ENCODE measurements at places on chromosomes 13 and 19.

- DNase-seq: no peak
These were observed 20.3 kb downstream of the FLT1 start for GRCh38 chr13:28474491-28475134.

DNA sequence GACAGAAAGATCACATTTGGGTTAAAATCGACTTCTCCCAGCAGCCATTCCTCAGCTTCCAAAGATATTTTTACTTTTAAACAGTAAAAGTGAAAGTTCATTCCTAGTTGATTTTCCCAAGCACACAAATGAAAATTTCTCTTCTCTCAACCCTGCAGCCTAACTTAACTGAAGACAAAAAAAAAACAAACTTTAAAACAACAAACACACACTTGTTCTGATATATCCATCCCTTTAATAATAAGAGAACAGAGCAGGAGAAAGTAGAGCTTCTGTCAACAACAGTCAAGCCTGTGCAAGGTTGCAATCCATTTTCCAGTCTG, 72.9 kb downstream of the STK24 start:
- DNase-seq: no peak

GRCh38 chr19:34489175-34489574, 7.6 kb downstream of the WTIP start:
- DNase-seq: no peak

DNA sequence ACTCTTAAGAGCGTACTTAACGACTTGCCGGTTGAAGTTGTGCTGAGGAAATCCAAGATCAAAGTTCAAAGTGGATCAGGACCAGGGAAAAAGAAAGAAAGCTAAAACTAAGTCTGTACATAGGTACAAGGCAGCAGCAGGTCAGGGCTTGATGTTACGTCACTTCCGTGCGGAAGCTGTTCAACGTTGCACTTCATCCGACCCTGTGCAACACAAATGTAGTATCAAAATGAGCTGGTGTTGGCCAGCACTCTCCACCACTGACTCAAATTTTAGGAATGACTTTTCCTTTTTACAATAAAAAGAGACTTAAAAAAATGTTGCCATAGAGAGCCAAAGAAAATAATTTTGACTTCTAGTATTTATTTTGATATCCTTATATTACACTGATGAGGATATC, 1315.4 kb downstream of the EFNB2 start:
- DNase-seq: no peak
